ENCODE measurements at places on chromosomes 12 and 14. TPM values are rescaled to one million over a fixed set of nuclear protein-coding genes. Genes with fewer than 3 reads are reported as not detected.

ALG10B gene
- total RNA-seq = 1.1 TPM

RTN1 gene
- total RNA-seq = 2.5 TPM

FRS2 gene
- 21.3 TPM for total RNA-seq

CLEC2D gene
- total RNA-seq = 0.31 TPM

CDC42BPB gene
- total RNA-seq = 31.9 TPM
